Brain microvascular endothelial cell (primary cell): ENCODE measurements at places on chromosomes 2 and 18.

GRCh38 chr2:216068-216467 lies 47.8 kb downstream of the SH3YL1 start:
- DNase-seq: no peak

- DNase-seq: no peak
These were observed 44.2 kb upstream of the DNMT3A start for GRCh38 chr2:25385910-25386309.

DNA sequence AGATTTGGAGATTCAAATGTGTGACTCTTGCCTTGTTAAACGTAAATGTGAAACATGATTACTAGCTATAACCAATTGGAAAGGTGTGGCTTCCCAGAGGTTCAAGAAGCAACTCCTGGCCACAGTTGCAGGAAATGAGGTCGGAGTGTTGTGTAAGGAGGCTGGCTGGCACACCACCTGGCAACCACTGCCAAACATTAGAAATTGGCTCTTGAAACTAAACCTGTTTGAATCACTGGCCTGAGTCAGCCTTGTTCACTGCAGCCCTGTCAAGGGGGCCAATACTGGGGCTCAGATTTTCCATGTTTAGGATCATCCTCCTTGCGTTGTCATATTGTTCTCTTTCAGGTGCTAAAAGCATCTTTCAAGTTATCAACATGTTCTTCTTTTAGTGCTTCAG lies 206.3 kb downstream of the ARL6IP6 start:
- no peak for DNase-seq

- no peak for DNase-seq
These were observed 56.5 kb upstream of the PXDN start for GRCh38 chr2:1800716-1801388.

DNA sequence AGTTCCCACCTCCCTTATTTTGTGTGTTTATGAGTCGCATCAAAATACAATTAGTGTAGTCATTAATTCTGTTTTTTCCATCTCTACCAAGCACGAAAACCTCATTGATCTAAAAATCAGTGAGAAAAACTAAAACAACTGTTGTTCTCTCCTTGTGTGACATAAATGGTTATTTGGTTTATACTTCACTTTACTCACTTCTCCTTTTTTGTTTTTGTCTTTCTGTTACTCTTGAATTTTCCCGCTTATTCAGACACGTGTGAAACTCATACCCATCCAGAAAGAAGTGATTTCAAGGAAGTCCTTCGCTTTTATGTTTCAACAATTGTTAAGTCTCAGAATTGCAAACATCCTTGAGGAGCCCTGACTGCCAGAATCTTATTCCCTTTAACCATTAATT lies 121.6 kb downstream of the EML6 start:
- no peak for DNase-seq

DNA sequence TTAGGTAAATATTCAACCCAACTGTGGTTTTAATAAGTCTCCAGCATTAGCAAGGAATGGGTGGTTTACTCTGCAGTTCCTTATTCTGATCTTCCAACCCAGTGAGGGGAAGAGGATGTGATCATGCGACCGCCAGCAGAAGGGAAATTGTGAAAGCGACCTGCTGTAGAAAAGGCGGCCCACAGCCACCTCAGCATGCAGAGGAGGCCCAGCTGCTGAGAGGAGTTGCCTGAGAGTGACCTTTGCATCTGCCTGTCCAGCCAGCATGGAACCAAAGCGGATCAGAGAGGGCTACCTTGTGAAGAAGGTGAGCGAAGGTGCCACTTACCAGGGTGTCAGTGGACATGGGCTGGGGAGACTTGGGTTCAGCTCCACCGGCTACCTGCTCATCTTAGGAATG lies at the start of gene PLEK:
Gene PLEK (plus strand): TSS at position 196 of the 400 bp plus-strand sequence. CDS start 70 bp downstream, at position 266.
- no peak for DNase-seq

- no peak for DNase-seq
These were observed 508.9 kb downstream of the FBXO15 start for GRCh38 chr18:73638709-73639108.

DNA sequence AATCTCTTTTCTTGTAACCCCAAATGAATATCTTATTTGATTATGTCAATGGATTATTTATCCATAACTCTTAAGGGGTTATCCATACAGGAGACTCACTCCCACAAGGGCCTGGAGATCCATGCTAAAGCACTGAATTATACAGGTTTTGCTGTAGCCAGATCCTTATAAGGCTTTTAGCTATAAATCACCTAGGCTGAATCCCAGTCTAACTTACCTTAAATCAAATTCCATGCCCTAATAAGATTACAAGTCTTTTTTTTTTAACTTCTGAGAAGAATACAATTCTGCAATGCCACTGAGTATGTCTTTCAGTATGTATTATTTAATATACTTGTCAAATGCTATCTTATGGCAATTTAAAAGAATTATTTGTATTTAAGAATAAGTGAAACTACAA lies 340.5 kb downstream of the NBAS start:
- no peak for DNase-seq

DNA sequence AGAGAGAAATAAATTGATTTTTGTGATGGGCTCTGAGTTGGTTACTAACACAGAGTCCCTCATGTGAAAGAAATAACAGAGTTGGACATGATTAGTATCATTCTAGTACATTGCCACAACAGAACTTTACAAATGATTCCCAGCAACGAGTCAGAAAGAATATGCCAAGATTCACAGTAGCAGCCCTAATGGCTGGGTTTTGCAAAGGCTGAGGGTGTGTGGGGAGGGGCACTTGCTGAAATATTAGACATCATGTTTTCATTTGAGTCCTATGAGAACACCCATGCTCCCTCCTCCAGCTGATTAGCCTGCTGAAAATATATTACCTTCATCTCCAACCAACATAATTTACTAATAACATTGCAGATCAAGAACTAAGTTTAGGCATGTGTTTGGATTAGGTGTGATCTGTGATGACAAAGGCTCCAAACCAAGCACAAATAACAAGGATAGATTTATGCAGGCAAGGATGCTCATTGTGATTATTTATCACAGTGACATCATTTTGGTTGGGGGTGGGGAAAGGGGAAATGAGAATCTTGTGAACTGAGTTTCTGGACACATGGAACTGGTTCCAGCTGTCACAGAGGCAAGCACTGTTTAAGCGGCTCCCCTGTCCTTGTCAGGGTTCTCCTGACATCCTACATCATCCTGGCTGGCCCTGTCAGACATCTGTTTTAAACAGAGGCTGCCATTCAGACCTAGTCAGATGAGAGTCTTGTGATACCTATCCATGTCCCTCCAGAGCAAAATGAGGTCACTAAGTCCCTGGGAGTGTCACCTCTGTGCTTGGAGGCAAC lies 205.8 kb upstream of the NCKAP5 start:
- no peak for DNase-seq

GRCh38 chr2:94956797-94957391 lies 68.6 kb upstream of the MAL start:
- peak; percentile 38 for DNase-seq

- DNase-seq: peak; percentile 98
These were observed 44.9 kb downstream of the DYSF start for GRCh38 chr2:71498261-71498701.

DNA sequence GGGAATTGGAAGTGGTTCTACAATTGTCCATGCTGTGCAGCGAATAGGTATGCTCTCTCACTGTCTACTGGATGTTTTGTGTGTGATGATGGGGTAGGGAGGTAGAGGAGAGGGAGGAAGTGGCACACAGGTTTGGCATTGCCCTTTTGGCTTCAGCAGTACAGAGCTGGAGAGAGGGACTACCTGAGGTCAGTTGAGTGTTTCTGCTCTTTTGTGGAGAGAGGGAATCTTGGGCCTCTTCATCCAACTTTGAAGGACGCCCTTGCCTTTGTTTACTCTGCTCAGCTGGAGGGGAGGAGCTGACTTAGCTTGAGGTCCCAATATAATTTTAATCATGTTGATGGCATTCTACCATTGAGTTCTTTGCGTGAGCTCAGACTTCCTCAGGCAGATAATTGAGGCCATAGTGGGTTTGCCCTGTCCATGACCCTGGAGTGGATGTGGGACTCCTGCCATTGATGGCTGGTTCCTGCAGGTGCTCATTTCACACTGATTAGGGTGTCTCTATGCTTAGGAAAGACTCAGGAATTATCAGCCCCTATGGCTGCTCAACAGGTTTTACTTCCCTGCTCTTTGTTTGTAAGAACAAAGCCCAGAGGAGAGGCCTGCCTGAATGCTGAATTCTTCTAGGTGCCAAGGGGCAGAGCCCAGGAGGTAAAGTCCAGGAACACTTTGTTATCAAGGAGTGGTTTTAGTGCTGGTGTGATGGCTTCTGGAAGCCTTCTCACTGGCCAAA lies 7.2 kb downstream of the RPIA start:
- no peak for DNase-seq

- DNase-seq: no peak
These were observed 90.0 kb downstream of the MBP start for GRCh38 chr18:77042583-77042982.

DNA sequence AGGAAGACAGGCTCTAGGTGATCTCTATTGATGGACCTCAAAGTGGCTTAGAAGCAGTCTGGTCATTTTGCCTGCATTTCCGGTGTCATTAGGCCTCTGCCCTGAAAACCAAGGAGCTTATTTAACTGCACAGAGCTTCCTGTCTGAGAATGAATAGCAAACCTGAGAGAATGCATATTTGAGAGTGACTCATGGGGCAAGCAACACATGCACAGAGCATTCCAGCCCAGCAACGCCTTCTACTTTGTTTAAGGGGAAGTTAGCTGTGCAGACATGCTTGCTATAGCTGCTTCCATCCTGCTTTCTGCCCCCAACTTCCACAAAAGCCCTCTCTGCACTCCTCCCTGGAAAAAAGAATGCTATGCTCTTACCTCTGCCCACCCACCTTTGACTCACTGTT lies 232.8 kb downstream of the GRB14 start:
- peak; percentile 81 for DNase-seq

DNA sequence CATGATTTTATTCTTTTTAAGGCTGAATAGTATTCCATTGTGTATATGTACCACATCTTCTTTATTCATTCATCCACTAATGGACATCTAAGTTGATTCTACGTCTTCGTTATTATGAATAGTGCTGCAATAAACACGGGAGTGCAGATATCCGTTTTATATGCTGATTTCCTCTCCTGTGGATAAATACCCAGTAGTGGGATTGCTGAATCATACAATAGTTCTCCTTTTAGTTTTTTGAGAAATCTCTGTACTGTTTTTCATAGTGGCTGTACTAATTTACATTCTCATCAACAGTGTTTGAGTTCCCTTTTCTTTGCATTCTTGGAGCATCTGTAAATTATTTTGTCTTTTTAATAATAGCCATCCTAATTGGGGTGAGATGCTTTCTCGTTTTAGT lies 114.5 kb downstream of the RGPD3 start:
- DNase-seq: no peak

DNA sequence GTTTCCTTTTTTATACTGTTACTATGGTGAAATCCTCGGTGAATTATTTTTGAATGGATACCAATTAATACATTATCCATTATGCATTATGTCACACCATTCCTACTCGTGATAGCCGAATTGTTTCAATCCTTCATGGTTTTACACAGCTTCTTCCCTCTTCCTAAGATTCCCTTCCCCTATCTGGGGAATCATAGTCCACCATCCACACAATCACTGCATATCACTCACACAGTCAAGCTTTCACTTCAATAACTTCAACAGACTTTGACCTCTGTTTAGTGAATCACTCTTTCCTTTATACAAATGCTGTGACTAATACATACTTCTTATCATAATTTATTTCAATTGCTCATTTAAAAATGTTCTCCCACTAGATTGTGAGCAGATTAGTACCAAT lies 1108.1 kb upstream of the LRRTM1 start:
- no peak for DNase-seq

DNA sequence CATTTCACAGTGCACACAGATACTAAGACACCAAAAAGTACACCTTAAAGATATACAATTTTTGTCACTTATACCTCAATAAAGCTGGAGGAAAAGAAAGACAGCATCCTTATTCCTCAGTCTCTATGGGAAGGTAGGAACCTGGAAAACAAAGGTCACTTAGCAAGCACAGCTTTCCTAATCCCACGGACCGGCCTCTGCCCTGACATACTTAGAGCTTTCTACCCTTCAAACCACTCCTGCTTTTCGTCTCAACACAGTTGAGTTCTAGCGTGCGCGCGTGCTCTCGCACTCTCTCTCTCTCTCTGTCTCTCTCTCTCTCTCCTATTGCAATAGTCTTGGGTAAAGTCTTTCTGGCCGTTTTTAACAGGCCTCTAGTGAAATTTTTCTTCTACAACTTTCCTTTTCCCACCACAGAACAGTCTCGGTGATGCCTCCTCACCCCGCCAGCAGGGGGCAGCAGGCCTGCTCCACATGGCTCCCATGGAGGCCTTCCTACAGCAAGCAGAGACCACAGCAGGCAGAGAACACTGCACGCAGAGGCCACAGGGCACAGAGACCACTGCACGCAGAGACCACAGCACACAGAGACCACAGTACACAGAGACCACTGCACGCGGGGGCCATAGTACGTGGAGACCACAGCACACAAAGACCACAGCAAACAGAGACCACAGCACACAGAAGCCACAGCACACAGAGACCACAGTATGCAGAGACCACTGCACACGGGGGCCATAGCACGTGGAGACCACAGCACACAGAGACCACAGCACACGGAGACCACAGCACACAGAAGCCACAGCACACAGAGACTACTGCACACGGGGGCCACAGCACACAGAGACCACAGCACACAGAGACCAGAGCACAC lies 106.9 kb downstream of the FBXO15 start:
- DNase-seq: no peak

DNA sequence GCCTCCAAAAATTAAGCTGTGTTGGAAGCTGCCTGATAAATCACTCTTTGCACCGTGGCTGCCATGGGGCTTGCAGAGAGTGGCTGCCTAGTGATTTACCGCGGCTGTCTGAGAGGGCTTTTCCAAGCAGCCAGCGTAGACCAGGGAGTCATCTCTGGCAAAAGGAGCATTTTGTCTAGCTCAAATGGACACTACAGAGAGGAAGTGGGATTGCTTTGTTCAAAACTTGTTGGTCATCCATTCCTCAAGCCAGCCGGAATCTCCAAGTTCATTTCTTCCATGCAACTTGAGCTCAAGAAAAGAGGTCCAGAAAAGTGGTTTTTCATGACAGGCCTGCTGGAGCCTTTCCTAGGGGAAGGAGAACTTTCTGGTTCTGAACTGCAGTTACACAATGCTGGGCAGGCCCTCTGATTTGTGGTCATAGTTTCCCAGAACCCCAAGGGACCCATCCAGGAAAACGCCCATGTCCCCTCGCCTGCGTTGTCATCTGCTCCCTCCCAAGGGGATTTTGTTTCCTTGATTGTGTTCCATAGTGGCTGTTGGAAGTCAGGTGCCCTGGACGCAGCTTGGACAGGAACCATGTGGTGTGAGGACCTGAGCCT lies 108.1 kb downstream of the TRIB2 start:
- no peak for DNase-seq

GRCh38 chr18:32771169-32771751 lies 1.6 kb downstream of the KLHL14 start:
- DNase-seq: no peak

- no peak for DNase-seq
These were observed 210.7 kb upstream of the COPS8 start for GRCh38 chr2:236874866-236875481.

DNA sequence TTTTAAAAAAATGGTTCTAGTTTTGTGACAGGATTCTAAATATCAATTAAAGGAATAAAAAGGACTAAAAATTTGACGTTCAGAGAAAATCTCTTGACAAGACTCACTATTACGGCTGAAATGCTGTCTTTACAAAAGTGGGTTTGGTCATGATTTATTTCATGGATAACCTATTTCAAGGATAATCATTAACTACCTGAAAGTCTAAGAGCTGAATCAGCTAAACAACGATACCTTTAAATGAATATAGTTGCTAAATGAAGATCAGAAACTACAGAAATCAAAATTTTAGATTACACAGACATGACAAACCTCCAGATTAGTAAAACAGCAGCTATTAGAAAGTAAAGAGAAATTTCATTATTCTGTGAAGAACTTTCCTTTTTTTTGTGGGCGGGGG lies 35.7 kb downstream of the RTTN start:
- no peak for DNase-seq

GRCh38 chr18:53941601-53942338 lies 282.7 kb downstream of the MBD2 start:
- no peak for DNase-seq
